ENCODE measurements at places on chromosomes 2 and 18.

- DNase-seq: no peak
Observed at GRCh38 chr2:165601065-165601830, 131.8 kb downstream of the CSRNP3 start.

DNA sequence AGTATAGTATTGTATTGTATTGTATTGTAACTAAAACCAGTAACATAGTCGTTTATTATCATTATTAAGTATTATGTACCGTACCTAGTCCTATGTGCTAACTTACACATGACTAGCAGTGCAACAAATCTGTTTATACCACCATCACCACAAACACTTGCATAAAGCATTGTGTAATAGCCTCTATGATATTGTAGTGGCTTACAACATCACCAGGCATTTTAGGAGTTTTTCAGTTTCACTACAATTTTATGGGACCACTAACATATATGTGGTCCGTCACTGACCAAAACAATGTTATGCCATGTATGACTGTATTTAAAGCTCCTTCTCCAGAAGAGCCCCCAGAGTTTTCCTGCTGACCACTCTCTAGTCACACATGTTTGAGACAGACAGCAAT is 306.2 kb downstream of the SETBP1 start:
- DNase-seq: no peak

DNA sequence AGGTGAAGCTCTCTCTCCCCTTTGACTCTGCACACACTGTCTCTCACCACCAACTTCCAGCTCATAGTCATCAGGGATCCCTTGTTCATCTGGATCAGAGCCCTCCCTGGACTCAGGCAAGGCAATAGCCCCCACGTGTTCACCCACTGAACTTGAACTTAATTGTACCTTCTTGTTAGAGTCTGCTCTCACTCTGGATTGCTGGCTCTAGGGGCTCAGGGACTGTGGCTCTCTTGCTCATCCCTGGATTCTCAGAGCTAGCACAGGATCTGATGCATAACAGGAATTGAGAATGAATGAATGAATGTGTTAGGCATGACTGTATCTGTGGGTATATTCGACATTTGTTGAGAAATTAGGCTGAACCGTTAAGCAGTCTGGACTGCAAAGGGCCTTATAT is 16.7 kb upstream of the ASAP2 start:
- no peak for DNase-seq

DNA sequence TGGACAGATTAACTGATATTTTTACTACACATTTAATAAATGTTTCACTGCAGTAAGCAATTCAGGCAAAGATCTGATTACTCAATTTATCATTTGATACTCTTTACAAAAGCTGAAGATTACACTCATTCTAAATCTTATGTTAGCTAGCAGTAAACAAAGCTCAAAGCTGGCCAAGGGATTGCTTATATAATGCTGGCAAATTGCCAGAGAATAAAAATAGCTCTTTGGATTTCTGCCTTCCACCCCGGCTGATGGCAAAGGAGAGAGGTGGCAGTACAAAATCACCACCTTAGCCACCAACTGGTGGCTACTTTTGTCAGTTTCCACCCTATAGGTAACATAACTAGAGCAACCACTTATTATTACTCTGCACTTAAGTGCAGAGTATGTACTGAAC is 320.5 kb downstream of the FSIP2 start:
- DNase-seq: no peak

DNA sequence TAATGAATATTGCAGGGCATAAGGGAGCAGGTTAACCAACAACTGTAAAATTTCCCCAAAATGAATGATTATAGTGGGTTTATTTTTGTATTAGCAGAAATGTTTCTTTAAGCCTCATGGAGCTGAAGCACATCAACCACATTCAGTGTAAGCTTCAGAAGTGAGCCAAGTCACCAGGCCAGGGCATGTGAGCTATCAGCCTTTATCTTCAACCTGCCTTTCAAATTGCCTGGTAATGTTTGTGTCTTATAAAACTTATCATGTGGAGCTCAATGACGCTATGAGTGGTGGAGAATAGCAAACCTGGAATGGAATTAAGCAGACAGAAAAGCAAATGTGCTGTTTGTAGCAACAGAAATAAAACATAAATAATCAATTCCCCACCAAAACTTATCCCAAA is 1068.4 kb downstream of the LRP1B start:
- DNase-seq: no peak

- peak; percentile 44 for DNase-seq
Observed at GRCh38 chr2:108585436-108585835, 51.2 kb downstream of the LIMS1 start.

DNA sequence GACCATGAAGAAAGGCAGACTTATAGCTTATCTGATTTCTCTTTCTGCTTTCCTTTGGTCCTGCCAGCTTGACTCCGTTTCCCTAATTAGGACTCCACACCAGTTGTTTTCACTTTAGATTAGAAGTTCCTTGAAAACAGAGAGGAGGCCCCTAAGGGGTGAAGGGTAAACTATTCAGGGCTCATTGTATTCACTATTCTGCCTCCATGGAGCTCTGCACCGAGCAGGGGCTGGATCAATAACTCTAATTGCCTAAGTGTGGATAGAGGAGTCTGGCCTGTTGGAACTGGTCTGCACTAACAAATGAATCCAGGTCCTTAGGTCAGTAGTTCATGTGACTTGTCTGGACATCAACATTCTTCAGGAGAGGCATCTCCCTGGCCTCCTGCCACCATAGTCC is 36.1 kb upstream of the SKA1 start:
- DNase-seq: no peak

- no peak for DNase-seq
Observed at GRCh38 chr2:145874466-145874865, 1354.5 kb upstream of the ZEB2 start.

- DNase-seq: no peak
Observed at GRCh38 chr18:44680273-44681075, at the start of gene SETBP1. TSS of gene SETBP1 (plus strand) at chr18:44680888. CDS start at chr18:44701347, 20,459 bp downstream.

DNA sequence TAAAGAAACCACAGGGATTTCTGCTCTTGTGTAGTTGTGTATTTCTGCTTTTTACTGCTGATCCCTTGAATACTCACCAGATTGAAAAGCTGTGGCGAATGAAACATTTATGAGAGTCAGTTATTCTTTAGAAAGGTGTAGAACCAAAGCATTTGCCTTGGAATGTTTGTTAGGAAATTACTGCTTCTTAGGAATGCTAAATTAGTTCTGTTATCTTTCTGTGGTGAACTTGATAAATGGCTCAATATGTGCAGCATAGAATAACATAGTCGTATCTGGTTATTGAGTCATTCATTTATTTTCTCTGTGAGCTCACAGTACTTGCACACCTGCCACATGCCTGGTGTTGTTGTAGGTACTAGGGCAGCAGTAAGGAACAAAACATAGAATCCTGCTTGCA is 57.0 kb upstream of the FAM237A start:
- DNase-seq: no peak

- no peak for DNase-seq
Observed at GRCh38 chr2:178485356-178485755, 5.1 kb downstream of the PLEKHA3 start.

- DNase-seq: no peak
Observed at GRCh38 chr2:27042159-27042661, 9.3 kb upstream of the AGBL5 start.

- DNase-seq: no peak
Observed at GRCh38 chr2:10345126-10345525, 42.4 kb downstream of the HPCAL1 start.

DNA sequence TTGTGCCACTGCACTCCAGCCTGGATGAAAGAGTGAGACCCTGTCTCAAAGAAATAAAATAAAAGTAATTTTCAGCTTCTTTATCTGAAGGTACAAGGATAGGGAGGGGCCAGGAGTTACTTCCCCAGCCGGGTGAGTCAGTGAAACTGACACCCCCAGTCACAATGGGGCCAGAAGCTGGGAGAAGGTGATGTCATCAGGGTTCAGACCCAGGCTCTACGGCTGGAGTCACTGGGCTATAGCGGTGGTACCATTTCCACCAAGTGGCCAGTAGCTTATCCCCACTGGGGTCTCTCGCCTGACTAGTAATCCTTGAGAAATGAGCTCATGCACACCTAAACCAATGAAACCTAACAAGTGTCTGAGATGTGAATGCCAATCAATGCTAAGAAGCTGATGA is 107.9 kb downstream of the ALPK2 start:
- DNase-seq: no peak

DNA sequence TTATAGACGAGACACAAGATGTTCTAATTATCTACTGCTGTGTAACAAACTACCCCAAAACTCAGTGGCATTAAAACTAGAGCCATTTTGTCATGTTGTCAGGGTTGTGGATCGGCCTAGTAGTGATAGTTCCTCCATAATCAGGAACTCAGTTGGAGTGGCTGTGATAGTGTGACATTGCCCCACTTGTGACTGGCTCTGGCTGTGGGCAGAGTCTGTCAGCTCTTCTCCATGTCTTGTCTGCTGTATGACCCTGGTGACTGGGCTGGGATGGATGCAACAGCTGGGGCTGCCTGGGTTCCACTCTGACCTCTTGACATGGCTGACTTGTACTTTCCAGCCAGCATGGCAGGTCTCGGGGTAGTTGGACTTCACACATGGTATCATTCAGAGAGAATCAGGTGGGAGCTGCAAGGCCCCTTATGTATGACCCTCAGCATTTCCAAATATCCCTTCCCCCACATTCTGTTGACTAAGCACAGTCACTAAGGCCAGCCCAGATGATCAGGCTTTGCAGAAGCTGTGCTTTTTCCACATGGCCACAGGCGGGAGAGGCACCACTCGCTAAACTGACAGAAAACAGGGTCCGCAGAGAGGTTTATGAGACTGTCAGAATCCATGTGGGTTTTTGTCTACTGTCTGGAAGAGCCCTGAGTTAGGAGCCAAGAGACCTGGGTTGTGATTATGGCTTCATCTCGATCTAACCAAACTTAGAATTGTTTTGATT is 50.3 kb downstream of the SETBP1 start:
- DNase-seq: no peak

- DNase-seq: no peak
Observed at GRCh38 chr2:202017940-202018339, 15.7 kb upstream of the FZD7 start.

GRCh38 chr18:10515456-10515855 is 10.4 kb upstream of the NAPG start:
- no peak for DNase-seq

DNA sequence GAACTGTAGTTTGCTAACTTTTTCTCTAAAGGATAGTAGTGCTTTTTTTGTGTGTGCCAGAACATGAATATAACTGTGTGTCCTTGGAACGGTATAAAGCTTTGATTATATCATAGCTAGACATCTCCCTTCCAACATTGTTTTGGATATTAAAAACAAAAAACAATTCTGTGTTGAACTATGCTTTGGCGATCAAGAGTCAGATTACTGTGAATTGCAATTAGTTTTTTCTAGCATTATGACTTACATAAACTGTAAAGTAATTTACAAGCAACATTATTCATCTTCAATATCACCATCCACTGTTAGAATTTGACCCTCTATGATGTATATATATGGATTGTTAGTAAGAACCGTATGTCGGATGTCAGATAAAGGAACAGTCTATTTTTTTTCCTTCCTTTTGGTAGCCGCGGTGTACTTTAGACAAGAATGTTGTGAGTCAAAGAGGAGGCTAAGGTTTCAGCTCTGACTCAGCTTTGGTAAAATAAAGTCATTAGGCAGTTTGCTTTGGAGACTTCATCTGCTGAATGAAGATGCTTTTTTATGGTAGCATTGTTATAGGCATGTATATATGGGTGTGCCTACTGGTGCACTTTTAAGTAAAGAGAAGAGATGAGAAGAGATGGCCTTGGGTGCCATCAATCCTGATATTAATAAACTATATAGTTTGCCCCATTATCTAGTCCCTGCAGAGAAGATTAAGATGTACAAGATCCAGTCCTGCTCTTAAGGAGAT is 76.4 kb downstream of the LTBP1 start:
- DNase-seq: no peak

DNA sequence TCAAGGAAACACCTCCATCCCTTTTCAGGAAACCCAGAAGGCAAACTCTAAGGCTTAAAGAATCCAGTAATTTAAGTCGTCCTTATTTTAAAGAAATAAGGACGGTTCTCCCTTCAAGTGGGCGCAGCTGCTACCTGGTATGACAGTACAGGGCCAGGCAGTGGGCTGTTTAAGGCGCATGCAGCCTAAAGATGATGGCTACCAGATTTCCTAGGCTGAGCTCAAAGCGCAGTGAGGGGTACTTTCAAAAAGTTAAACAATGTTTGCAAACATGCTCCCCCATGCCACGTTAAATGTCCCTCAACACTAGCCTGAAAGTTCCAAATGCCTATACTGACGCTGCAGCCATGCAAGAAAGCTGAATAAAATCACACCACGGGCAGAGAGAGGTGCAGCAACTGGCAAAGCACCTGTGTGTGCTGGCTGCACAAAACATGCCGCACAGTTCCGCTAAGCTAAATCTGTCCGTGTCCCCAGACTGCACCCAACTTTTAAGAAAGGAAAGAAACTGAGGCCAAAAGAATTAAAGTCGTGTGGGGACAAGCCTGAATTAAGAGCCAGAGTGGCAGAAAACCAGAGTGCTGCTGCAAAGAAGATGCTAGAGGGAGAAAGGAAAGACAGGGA is 583 bp downstream of the HIBCH start:
- DNase-seq: no peak

DNA sequence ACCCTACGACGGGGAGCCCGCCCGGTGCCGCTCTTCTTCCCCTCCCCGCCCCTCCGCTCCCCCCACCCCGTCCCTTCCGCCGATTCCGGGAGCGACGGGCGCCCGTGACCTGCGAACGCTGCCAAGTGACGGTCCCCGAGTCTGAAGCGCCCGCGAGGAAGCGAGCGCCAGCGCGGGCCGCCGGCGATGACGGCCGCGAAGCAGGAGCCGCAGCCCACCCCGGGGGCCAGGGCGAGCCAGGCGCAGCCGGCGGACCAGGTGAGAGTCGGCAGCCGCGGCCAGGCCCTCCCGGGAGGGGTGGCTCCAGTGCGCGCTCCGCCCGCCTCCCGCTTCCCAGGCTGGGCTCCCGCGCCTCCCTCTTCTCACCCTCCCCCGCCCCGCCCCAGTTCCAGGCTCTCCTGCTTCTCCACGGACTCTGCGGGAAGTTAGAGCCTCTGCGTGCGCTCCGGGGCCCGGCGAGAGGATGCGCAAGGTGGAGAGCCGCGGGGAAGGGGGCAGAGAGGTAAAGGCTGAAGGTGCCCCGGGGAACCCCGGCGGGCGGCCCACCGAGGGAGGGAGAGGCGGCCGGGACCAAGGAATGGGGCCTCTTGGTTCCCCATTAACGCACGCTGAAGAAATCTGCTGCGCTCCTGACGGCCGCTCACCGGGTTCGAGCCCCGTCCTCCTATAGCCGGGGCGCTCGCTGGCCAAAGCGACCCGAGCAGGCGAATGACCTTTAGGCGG is 719.5 kb downstream of the DPP10 start:
- DNase-seq: no peak

- DNase-seq: no peak
Observed at GRCh38 chr2:239878686-239879085, 146.5 kb downstream of the NDUFA10 start.

- DNase-seq: no peak
Observed at GRCh38 chr18:27785815-27786471, 391.0 kb downstream of the CDH2 start.

GRCh38 chr18:73992242-73993022 is 155.2 kb downstream of the FBXO15 start:
- DNase-seq: no peak

- DNase-seq: peak; percentile 9
Observed at GRCh38 chr2:164599954-164600589, 21.2 kb downstream of the GRB14 start.

GRCh38 chr2:182447163-182447562 is 20.3 kb upstream of the PDE1A start:
- no peak for DNase-seq
